NCI-H1092 treated with DMSO at 0.1 percent for 48 hours (cell line): ENCODE measurements at places on chromosomes 11 and 22.

GRCh38 chr11:112042161-112042960 is 17.2 kb downstream of the DLAT start:
- DNase-seq: no peak

GRCh38 chr22:19641254-19641982 is 72.9 kb upstream of the SEPTIN5 start:
- DNase-seq: no peak

- no peak for DNase-seq
Observed at GRCh38 chr11:20912065-20912821, 242.9 kb downstream of the NELL1 start.

GRCh38 chr22:40396882-40397281 is 26.5 kb downstream of the SGSM3 start:
- peak; percentile 40 for DNase-seq

- DNase-seq: no peak
Observed at GRCh38 chr11:119903389-119903788, 174.4 kb upstream of the NECTIN1 start.

GRCh38 chr11:65224930-65225278 is 36.9 kb upstream of the POLA2 start:
- DNase-seq: no peak

GRCh38 chr22:31119026-31119717 is 3.6 kb upstream of the INPP5J start:
- no peak for DNase-seq

- DNase-seq: peak; percentile 43
Observed at GRCh38 chr11:133619973-133620372, 87.7 kb upstream of the OPCML start.

GRCh38 chr11:8342821-8343681 is 79.4 kb upstream of the LMO1 start:
- no peak for DNase-seq

DNA sequence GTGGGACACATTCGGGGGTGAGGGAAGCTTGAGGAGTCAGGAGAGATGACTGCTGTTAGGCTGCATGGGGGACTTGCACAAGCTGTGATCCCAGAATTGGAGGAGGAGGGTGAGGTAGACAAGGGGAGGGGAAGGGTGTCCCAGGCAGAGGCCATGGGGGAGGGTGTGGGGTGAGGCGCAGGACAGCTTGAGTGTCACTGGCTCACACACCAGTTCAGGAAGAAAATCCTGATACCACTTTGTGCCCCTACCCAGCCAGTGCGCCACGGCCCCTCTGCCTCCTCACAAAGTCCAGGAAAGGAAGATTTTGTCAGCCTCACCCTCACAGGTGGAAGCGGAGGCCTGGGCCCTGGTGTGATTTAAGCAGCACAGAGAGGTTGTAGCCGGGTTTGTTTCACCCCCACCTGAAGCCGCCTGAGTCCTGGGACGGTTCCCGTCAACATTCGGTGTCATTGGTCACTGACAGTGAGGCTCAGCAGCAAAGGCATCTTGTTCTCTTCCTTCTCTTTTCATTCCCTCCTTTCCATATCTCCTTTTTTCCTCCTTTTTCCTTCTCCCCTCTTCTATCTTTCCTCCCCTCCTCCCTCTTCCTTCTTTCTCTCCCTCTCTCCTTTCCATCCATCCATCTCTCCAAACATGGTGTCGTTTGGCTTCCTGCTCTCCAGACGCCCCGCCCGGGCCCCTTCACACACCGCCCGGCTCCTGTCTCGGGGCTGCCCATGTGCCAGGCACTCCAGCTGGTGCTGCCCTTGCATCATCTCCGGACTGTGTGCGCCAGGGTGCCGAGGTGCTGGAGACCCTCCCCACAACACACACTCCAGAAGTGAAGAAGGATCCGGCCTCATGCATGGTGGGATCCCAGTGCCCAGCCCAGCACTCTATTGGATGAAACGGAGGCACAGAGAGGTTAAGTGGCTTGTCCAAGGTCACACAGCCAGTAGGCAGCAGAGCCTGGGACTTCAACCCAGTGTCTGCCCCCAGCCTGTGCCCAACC is 89.3 kb downstream of the MPPED1 start:
- no peak for DNase-seq

DNA sequence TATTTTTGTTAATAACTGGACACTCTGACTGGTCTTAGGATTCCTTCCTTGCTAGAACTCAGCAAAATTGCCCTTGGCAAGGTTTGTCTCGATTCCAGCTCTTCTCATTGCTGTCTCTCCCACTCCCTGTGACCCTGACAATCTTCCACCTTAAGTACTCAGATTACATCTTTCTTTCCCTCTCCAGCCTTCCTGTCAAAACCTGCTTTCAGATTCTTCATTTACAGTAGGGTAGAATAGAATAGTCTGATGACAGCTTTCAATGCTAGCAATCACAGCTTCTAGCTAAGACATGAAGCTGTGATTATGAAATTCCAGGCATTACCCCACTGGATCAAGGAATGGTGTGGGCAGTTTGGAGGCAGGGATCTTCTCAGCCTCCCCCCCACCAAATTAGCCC is 39.2 kb upstream of the LMO2 start:
- no peak for DNase-seq

DNA sequence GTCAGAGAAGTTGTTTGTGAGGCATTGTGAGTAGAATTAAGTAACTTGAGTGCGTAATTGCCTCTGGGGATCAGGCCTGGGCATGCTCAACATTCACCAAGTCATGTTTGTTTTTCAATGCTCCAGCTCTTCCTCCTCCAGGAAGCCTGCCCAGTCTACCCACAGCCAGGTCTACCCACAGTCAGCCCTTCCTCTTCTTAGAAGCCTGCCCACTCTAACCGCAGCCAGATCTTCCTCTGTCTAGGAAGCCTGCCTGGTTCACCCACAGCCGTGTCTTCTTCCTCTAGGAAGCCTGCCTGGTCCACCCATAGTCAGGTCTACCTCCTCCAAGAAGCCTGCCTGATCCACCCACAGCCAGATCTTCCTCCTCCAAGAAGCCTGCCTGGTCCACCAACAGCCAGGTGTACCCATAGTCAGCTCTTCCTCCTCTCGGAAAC is 25.0 kb downstream of the LRP5 start:
- DNase-seq: no peak

DNA sequence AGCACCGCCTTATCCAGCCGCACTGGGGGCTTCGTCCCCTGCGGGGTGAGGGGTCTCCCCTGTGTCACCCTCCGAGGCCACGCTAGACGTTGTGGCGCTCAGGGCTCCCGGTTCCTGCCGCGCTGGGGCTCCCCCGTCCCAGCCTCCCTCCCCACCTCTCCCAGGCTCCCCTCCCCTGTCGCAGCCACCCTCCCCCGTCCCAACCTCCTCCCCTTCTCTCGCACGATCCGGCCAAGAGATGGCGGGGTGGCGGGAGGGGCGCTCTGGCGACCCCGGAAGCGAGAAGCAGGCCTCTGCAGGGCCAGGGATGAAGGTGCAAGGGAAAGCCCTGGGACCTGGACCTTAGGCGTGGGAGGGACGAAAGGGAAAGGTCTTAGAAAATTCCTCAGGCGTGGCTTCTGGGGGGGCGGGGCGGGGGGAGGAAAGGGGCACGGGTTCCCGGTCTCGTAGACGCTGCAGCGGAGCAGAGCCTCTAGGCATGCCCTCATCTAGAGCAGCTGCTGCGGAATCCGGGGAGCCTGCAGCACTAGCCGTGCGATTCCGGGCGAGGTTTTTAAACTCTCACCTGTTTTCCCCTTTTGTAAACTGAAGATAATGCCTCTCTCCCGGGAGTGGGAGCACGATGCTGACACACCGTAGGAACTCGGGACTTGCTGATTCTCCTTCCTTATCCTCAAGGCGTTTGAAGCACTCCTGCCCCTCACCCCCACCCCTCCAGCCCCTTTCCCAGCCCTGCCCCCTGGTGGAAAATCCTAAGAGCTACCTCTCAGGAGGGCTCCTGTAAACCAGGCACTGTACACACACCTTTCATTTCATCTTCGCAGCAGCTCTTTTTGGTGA is 14.4 kb downstream of the KCNJ5 start:
- peak; percentile 77 for DNase-seq

- peak; percentile 61 for DNase-seq
Observed at GRCh38 chr22:37020192-37020479, 594 bp downstream of the MPST start.

- no peak for DNase-seq
Observed at GRCh38 chr11:44811841-44812448, 85.2 kb downstream of the TSPAN18 start.

GRCh38 chr11:8083871-8084281 is 2.9 kb downstream of the TUB start:
- no peak for DNase-seq

DNA sequence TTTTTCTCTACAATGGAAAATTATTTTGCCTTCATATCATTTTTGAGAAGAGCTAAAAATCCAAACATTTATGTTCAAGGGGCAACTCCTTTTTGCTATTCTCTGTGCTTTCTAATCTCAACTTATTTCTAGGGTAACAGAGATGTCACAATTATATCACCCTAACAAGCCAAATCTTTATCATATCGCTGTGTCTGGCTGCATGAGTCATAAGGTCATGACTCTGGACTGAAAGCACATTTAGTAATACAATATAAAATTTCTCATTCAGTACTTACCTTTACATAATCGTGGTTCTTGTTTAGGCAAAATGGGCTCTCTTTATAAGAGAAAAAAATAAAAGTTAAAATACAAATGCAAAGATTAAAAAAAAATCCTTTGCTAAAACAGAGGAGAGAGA is 326.0 kb downstream of the CASP12 start:
- no peak for DNase-seq

DNA sequence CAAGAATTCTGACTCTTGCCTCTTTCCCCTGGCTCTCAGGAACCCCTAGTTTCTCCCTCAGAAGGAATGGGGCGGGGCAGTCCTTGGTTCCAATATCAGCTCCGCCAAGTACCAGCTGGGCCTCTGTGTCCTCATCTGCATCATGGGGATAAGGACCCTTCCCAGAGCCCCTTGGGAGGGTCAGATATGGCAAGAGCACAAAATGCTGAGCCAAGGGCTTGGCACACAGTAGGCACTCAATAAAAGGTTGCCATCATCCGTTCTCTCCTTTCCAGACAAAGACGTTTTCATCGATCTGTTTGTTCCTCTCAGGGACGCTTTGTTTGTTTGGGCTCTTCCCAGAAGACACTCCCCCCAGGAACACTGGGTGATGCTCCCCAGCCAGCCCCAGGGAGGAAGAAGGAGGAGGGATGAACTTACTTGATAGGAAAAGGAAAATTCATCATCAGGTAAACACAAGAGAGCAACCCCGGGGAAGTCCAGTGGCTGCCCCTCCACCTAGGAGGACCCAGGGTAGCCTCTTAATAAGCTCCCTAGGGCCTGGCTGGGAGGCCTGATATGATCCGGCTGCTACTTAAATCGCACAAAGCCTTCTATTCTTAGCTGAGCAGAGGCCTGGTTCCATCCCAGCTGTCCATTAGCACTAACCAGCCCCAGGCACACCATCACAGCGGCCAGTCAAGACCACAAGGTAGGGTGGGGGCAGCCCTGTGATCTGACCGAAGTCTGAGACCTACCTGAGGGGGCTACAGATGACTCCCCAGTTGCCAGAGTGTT is 19.6 kb downstream of the GDPD5 start:
- no peak for DNase-seq

DNA sequence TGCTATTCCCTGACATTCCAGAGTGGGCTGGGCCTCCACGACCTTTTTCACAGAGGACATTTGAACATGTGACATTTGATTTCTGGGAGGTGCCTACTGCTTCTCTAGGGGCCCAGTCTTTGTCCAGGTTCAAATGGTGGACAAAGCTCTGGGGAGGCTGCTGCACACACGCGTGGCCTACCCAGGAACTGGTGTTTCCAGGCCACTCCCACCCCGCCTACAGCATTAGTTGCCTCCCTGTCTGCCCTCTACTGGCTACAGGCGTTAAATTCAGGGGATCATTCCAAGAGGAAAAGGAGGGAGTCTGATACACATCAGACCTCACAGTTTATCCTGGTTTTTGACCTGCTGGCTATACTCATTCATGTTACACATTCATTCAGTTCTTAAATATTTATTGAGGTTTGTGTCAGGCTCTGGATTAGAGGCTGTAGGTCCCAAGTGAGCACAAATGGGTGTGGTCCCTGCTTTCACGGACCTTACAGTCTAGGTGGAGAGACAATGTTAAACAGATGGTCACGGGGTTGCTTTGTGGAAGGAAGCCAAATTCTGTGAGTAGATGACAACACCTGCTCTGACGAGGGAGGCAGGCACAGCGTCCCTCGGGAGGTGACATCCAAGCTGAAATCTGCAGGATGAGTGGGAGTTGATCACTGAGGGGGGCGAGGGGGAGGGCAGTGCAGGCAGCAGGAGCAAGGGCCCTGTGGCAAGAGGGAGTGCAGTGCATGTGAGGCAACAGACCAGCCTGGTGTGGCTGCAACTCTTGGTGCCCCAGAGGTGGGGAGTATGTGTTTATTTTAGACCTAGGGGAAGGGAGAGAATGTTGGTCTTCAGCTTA is 11.8 kb downstream of the TUB start:
- peak; percentile 25 for DNase-seq

GRCh38 chr11:11486002-11486401 is 133.0 kb upstream of the CSNK2A3 start:
- no peak for DNase-seq

DNA sequence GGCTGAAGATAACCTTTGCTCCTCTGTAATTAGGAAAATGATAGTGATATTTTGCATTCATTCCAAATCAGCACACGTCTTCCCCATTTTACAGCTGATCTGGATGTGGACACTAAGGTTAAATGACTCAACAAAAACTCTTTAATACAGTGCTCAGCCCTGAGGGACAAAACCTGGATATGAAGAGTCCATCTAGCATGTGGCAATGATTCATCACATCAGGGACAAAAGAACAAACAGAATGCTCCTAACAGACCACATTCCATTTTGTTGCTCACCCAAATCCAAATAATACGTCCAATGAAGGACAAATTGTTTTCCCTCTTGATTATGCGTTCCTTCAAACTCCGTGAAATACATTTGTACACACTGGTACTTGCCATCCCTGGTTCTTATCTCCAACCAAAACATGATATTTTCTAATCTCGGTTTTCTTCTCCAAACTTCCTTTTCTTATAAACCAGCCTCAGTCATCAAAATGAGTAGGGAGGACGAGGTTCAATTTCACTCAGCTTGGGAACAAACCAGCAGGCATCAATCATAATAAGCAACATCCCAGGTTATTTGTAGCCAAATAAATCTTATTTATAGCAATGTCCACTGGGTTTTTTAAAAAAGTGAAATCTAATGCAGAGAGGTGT is 53.7 kb upstream of the MTMR2 start:
- DNase-seq: no peak

GRCh38 chr11:107043242-107044006 is 25.1 kb upstream of the GUCY1A2 start:
- no peak for DNase-seq
